Activated naive CD4-positive, alpha-beta T cell treated with anti-CD3 and anti-CD28 coated beads for 36 hours (primary cell): ENCODE measurements at places on chromosomes 7 and 10. TPM values are rescaled to one million over a fixed set of nuclear protein-coding genes. Genes with fewer than 3 reads are reported as not detected.

Gene RBP3
- not detected for total RNA-seq

DNA sequence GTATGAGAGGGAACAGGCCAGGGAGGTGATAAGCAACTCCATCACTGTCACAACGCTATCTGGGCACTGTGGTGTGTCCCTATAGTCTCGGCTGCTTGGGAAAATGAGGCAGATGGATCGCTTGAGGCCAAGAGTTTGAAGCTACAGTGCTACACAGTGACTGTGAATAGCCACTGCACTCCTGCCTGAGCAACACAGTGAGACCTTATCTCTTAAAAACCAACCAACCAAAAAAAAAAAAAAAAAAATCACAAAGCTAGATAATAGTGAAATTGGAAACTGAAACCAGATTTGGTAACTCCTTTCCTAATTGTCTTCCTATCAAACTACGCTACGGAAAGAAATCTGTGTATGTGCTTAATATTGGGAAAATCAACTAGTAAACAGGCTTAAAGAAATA is 14.1 kb downstream of the MICU1 start:
- DNase-seq = no peak
- H3K27me3 ChIP-seq = no peaks in the 10 kb centered on the region
- H3K27ac ChIP-seq = peak overlapping the region; percentile 4
- no peak overlapping the region for H3K4me3 ChIP-seq
- peaks cover 19% of the 10 kb centered on the region for H3K4me1 ChIP-seq
- H3K36me3 ChIP-seq = peaks cover 13% of the 10 kb centered on the region

- peaks cover 12% of the 10 kb centered on the region for H3K36me3 ChIP-seq
- peaks cover 28% of the 10 kb centered on the region for H3K4me1 ChIP-seq
- no peaks in the 10 kb centered on the region for H3K27me3 ChIP-seq
- no peak overlapping the region for H3K27ac ChIP-seq
Measured at GRCh38 chr10:60564475-60564874, 174.8 kb upstream of the ANK3 start.

GRCh38 chr7:55387062-55387965 is 22.2 kb downstream of the LANCL2 start:
- H3K36me3 ChIP-seq = peaks cover 34% of the 10 kb centered on the region
- H3K4me1 ChIP-seq = peaks cover 8% of the 10 kb centered on the region
- H3K4me3 ChIP-seq = no peak overlapping the region
- H3K27ac ChIP-seq = no peak overlapping the region
- no peaks in the 10 kb centered on the region for H3K27me3 ChIP-seq

- no peaks in the 10 kb centered on the region for H3K27me3 ChIP-seq
- H3K36me3 ChIP-seq = peaks cover 10% of the 10 kb centered on the region
- DNase-seq = no peak
- H3K27ac ChIP-seq = no peak overlapping the region
Measured at GRCh38 chr10:86782701-86783418, 26.4 kb downstream of the BMPR1A start.

DNA sequence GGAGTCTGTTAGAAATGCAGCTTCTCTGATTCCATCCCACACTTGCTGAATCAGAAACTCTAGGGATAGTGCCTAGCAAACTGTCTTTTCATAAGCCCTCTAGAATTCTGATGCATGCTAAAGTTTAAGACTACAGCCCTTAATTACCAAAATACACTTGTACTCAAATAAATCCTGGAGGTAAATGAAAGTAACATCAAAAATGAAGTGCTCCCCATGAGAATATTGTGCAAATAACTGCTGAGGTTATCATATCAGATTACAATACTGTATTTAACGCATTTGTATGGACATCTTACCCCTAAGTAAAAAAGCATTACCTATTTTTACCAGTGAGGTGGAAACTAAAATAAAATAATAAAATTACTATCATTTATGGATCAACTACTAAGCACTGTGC is 104.7 kb downstream of the CHCHD3 start:
- DNase-seq = no peak
- peaks cover 29% of the 10 kb centered on the region for H3K36me3 ChIP-seq
- H3K27me3 ChIP-seq = no peaks in the 10 kb centered on the region
- H3K27ac ChIP-seq = no peak overlapping the region
- H3K4me1 ChIP-seq = peaks cover 9% of the 10 kb centered on the region

DNA sequence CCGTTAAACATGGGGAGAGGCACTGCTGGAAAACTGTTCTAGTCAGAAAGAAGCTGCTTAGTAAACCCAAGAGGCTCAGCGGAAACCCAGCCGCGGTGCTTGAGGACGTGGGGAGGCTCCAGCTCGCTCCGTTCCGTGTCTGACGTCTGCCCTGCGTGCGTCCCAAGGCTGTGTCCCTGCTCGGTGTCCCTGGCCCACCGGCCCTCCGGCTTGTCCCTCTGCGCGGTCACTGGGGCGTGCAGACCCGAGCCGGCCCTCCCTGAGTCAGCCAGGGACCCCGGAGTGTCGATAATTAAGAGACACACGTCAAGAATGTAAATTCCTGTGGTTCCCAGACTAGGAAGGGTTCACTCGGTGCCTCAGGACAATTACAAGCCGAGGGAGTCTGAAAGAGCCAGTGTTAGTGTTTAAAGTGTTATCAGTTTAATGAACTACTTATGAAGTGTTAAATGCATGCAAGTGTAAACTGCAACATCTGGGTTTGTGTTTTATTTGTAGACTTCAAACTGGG is 98.9 kb downstream of the WDR11 start:
- peaks cover 48% of the 10 kb centered on the region for H3K27me3 ChIP-seq
- no peak overlapping the region for H3K4me3 ChIP-seq
- H3K27ac ChIP-seq = no peak overlapping the region
- H3K36me3 ChIP-seq = peaks cover 2% of the 10 kb centered on the region

GRCh38 chr7:128431221-128431620 is 21.4 kb upstream of the IMPDH1 start:
- no peak overlapping the region for H3K4me3 ChIP-seq
- peaks cover 3% of the 10 kb centered on the region for H3K27me3 ChIP-seq
- no peak overlapping the region for H3K27ac ChIP-seq
- no peaks in the 10 kb centered on the region for H3K36me3 ChIP-seq
- DNase-seq = no peak

- H3K4me1 ChIP-seq = peaks cover 10% of the 10 kb centered on the region
- H3K27me3 ChIP-seq = no peaks in the 10 kb centered on the region
- H3K36me3 ChIP-seq = no peaks in the 10 kb centered on the region
- H3K27ac ChIP-seq = no peak overlapping the region
- no peak overlapping the region for H3K4me3 ChIP-seq
Measured at GRCh38 chr10:507908-508444, 181.5 kb downstream of the DIP2C start.

DNA sequence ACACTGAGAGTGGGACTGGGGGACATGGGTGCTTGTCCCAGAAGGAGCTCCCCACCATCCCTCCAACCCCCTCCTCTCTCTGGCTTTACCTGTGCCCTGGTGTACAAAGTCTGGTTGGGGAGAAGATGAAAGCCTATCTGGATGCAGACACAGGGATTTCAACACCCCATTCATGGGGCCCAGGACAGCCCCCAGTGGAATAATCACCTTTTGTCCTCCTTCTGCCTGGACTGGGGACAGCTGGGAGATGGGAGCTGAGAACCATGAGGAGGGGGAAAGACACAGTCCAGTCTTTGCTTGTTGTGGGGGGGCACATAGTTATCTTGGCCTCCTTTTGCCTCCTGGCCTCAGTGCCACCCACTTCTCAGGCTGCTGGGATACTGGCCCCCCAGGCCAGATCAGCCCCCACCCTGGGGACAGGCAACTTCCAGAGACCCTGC is 1.4 kb downstream of the SSC4D start:
- no peaks in the 10 kb centered on the region for H3K27me3 ChIP-seq
- no peaks in the 10 kb centered on the region for H3K36me3 ChIP-seq
- DNase-seq = no peak
- no peak overlapping the region for H3K4me3 ChIP-seq

DNA sequence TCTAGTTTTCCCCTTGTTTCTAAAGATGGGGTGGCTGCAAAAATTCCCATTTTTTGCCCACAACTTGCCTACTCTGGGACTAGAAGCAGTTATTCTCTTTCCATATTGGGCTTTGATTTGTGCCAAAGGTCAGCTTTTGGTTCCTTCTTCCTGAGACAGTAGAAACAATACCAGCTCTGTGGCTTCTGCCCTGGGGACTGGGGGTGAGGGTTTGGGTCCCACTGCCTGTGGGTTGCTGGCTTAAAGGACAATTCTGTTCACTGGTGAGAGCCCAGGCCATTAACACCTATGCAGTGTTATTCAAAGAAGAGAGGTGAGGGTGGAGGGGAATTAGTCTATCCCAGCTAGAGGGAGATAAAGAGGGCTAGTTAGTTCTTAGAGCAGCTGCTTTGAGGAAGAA is 171.5 kb downstream of the CPEB3 start:
- DNase-seq = no peak
- H3K27me3 ChIP-seq = no peaks in the 10 kb centered on the region
- H3K4me3 ChIP-seq = no peak overlapping the region
- no peak overlapping the region for H3K27ac ChIP-seq

- no peak for DNase-seq
- H3K36me3 ChIP-seq = no peaks in the 10 kb centered on the region
- H3K4me3 ChIP-seq = no peak overlapping the region
- no peaks in the 10 kb centered on the region for H3K27me3 ChIP-seq
- no peaks in the 10 kb centered on the region for H3K4me1 ChIP-seq
- H3K27ac ChIP-seq = no peak overlapping the region
Measured at GRCh38 chr7:115851291-115851690, 179.3 kb downstream of the TFEC start.
